Cardiac muscle cell (in vitro differentiated cells and primary cell): ENCODE measurements at places on chromosomes 6 and 20. TPM values are rescaled to one million over a fixed set of nuclear protein-coding genes. Genes with fewer than 3 reads are reported as not detected.

DNA sequence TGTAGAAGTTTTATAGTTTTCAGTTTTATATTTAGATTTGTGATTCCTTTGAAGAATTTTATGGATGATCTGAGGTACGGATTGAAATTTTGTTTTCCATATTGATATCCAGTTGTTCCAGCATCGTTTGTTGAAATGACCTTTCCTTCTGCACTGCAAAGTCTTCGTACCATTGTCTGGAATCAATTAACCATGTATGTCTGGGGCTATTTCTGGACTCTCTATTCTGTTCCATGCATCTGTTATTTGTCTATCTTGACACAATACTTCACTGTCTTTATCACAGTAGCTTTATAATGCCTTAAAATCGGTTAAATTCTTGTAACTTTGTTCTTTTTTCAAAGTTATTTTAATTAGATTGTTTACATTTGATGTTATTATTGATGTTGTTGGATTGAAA is 154.9 kb downstream of the FARS2 start:
- no peak for DNase-seq

GRCh38 chr6:45696738-45697137 is 318.9 kb downstream of the CLIC5 start:
- no peak for DNase-seq

- DNase-seq = peak; percentile 88
Observed at GRCh38 chr6:106979435-106979884, 4.9 kb upstream of the CD24 start.

GRCh38 chr6:9233686-9234085 is 798.3 kb upstream of the SLC35B3 start:
- no peak for DNase-seq

GRCh38 chr6:160188773-160189172 is 67.2 kb downstream of the SLC22A1 start:
- DNase-seq = no peak

CCM2L gene
- 0.69 and 0.92 TPM in 2 replicates for total RNA-seq

- no peak for DNase-seq
Observed at GRCh38 chr6:142784344-142784743, 160.6 kb downstream of the HIVEP2 start.

DNA sequence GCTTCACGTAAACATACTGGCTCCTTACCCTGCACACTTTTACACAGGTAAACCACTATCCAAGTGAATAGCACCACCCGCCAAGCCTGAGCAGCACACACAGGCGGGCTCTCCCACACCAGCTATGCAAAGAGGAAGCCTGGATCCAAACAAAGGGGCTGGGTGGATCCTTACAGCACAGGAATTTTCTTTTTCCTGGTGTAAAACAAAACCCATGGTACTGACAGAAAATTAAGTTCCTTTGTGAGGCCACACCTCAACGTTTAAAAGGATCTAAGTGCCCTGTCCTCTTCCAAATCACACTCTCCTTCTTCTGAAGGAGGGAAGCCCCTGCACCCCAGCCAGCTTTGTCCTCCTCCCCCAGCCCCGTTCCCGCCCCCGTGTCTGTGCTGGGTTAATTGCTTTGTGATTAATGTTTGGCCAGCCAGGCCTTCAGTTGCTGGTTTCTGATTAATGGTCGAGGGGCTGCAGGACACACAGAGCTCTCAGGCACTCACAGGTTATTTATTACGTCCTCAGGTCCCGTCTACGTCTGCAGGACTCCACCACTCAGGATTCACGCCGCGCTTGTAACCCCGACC is 6.1 kb downstream of the DACT2 start:
- DNase-seq = no peak

- no peak for DNase-seq
Observed at GRCh38 chr6:111740506-111740905, 132.7 kb downstream of the FYN start.

DDX43 gene
- total RNA-seq = not detected in 2 replicates

BPIFB4 gene
- not detected in 2 replicates for total RNA-seq

DEFB126 gene
- total RNA-seq = not detected in 2 replicates

DNA sequence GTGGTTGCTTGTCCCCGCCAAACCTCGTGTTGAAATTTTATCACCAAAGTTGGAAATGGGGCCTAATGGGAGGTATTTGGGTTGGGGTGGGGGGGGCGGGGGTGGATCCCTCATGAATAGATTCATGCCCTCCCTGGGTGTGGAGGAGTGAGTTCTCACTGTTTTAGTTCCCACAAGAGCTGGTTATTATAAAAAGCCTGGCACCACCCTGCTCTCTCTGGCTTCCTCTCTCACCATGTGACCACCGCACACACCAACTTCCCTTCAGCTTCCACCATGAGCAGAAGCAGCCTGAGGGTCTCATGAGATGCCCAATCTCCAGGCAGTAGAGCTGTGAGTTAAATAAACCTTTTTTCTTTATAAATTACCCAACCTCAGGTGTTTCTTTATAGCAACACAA is 111.3 kb downstream of the PRDM1 start:
- DNase-seq = no peak

TGM3 gene
- total RNA-seq = 0.11 TPM in 1 of 2 replicates, not detected in the other

ADGRB3 gene
- 0.81 and 1.4 TPM in 2 replicates for total RNA-seq

HSF2 gene
- total RNA-seq = 36.1 and 72.3 TPM in 2 replicates

SALL4 gene
- total RNA-seq = 22.2 and 49.5 TPM in 2 replicates

RNF182 gene
- 0.78 and 1.3 TPM in 2 replicates for total RNA-seq

GRCh38 chr6:120681204-120681603 is 653.1 kb downstream of the TBC1D32 start:
- peak; percentile 1 for DNase-seq

KCNK15 gene
- 0.07 TPM in 1 of 2 replicates, not detected in the other for total RNA-seq
